Stimulated activated CD4-positive, alpha-beta T cell treated with anti-CD3 and anti-CD28 coated beads, Interleukin-1b, Interleukin-23, amount 100 ng/mL, for 1 hour (primary cell): ENCODE measurements at places on chromosomes 4 and X.

DNA sequence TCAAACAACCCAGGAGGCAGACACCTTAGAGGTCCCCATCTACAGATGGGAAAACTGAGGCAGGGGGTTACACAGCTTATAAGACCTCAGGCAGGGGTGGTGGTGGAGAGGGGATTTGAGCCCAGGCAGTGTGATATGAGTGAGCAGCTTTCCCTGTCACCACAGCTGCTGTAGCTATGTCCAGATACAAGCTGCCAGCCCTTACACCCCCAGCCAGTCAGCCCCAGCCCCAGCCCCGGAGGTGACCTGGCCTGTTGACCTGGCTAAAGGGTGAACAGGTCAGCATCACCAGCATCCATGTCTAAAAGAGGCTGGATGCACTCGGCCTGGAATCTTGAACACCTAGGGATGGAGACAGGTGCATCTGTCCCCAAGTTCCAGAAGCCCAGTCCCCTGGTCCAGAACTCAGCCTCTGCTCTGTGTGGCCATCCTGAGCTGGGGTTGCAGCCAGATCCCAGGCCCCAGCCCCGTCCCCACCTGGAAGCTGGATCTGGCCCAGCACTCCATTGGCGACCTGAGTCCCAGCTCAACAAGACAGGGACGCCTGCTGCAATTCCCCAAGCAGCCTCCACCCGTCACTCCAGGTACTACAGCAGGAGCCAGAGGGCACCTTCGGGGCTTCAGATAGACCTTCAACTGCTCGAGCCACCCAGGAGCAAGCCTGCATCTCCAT lies 89.5 kb downstream of the JAKMIP1 start:
- DNase-seq, result no peak

GRCh38 chrX:30741545-30741944 lies 88.3 kb downstream of the GK start:
- no peak for DNase-seq

DNA sequence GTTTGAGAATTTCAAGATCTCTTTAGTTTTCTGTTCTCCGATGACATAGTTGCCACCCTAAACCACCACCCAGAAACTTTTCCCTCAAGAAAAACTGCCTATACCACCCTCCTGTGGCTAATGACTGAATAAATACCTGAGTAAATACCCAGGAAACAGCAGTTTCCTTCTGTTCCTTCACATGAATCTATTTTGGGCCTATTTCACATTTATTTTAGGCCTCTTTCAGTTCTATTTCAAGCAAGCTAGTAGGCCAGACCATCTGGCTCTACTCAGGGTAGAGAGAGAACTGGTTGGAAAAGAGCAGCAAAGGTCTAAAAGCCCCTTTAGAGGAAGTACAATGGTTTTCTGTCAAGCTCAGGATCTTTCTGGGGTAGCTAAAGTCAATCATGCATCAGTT lies 23.4 kb downstream of the ARHGEF9 start:
- no peak for DNase-seq

DNA sequence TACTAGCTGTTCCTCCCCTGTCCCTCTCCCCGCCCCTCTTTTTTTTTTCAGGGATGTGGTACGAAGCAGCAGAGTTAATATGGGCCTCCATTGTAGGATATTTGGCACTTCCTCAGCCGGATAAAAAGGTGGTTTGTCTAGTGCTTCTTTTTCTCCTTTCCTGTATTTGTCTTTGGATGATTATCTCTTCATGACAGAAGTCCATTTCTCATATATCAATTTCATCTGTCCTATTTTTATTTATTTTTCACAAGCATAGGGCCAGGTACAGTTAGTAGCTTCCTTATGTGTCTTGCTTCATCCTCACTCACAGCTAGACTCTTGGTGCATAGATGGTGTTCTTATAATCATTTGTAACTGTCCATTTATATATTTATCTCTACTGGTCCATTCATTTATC lies 89.6 kb downstream of the NEUROG2 start:
- DNase-seq, result no peak

GRCh38 chr4:152807294-152807829 lies 27.6 kb downstream of the ARFIP1 start:
- DNase-seq, result no peak

DNA sequence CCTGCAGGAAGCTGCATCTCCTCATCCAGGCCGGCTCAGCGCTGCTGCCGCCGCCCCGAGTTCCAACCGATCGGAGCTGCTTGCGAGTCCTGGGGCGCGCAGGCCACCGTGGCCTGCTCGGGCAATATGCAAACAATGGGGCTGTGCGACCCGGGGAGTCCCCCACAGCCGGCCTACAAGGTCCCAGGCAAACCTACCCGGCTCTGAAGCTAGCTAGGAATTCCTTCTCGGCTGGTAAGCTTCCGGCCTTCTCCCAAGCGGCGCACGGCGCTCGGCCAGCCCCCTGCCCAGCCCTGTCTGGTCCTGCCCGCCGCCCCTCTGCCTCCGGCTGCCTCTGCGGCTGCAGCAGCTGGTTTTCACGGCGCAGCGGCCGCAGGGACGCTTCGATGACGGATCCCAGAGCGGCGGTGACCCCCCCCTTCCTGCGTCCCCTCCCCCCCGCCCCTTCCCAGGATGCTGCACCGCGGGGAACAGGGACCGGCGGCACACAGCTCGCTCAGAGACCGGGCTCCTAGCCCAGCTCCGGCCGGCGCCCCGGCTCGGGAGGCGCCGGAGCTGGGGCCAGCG lies 59.4 kb downstream of the TSC22D3 start:
- DNase-seq, result no peak

GRCh38 chrX:53251307-53251706 lies 26.3 kb upstream of the KDM5C start:
- DNase-seq, result no peak

GRCh38 chr4:93086356-93086755 lies 742.2 kb upstream of the ATOH1 start:
- DNase-seq, result no peak
